Inflammatory macrophage treated with lipopolysaccharide for 1 hour (primary cell): ENCODE measurements at places on chromosomes 16 and 17.

- no peak for DNase-seq
Observed at GRCh38 chr17:73414171-73414955, 102.6 kb upstream of the CDC42EP4 start.

GRCh38 chr16:85612191-85612800, 826 bp upstream of the GSE1 start:
- DNase-seq, result peak; percentile 69

GRCh38 chr17:19760746-19761145, 12.6 kb upstream of the ALDH3A1 start:
- peak; percentile 65 for DNase-seq

- DNase-seq, result no peak
Observed at GRCh38 chr17:59108400-59109102, 1.9 kb upstream of the TRIM37 start.

GRCh38 chr17:59846394-59847165, 46.2 kb downstream of the TUBD1 start:
- DNase-seq, result no peak

- no peak for DNase-seq
Observed at GRCh38 chr16:81448154-81449131, 3.8 kb downstream of the CMIP start.

GRCh38 chr16:49351096-49351487, 22.5 kb upstream of the C16orf78 start:
- DNase-seq, result no peak

GRCh38 chr17:67588326-67588725, 129.4 kb upstream of the NOL11 start:
- DNase-seq, result no peak

DNA sequence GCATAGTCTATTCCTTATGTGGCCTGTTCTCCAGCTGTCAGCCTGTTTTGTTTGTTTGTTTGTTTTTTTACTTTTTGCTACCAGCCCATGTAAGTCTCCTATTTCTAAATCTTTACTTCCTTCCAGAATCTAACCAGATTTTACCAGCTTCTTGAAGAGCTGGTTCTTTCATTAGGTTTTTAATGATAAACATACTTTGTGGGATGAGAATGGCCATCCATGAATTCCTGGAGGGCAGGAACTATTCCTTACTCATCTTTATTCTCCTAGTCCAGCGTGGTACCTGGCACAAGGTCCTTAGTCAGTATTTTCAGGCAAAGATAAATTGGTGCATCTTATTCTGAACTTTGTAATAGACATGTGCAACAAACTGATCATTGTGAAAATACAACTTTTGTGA, 17.3 kb downstream of the RSPRY1 start:
- no peak for DNase-seq

DNA sequence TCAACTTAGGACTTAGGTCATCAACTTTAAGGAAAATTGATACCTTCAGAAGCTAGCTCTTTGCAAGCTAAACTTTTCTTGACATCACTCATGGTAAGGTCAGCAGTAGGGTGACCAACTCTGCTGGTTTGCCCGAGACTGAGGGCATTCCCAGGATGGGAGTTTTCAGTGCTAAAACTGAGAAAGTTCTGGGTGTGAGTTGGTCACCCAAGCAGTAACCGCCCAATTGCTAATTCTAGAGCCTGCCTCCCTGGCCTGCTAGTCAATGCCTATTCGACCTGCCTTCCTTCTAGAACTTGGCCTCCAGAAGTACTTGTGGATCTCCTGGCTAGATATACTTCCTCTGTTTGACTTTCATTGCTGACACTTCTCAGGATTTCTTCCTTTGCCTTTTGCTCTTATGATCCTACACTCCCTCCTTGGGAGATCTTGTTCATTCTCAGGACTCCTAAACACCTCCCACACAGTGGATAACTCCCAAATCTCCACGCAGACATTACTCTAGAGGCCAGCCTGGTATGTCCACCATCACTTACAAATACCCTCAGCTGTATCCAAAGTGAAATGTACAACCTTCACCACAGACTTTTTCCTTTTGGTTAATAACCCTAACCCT, 10.5 kb upstream of the MYO18A start:
- no peak for DNase-seq

GRCh38 chr17:80921741-80922579, 69.7 kb upstream of the CHMP6 start:
- DNase-seq, result no peak

DNA sequence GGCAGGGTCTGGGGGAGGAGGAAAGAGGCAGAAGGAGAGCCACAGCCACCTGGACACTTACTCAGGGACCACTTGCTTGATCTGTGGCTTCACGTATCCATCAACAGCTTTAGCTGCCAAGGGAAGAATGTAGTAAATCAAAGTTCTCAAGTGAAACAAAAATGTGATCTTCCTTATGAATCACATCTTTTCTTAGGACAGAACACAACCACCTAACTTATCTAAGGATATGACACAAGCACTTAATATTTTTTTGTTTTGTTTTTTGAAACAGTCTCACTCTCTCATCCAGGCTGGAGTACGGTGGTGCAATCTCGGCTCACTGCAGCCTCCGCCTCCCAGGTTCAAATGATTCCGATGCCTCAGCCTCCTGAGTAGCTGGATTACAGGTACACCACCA, 8.4 kb upstream of the GHDC start:
- DNase-seq, result no peak

- no peak for DNase-seq
Observed at GRCh38 chr17:19619705-19620325, 28.7 kb upstream of the ALDH3A2 start.

GRCh38 chr16:27695161-27695560, 145.2 kb downstream of the KATNIP start:
- DNase-seq, result no peak

- no peak for DNase-seq
Observed at GRCh38 chr17:16281351-16281750, 64.3 kb downstream of the PIGL start.

GRCh38 chr16:49464877-49465504, 91.4 kb downstream of the C16orf78 start:
- DNase-seq, result no peak

- no peak for DNase-seq
Observed at GRCh38 chr17:17191346-17191792, 14.8 kb downstream of the PLD6 start.

GRCh38 chr16:23406024-23406423, 47.0 kb downstream of the COG7 start:
- no peak for DNase-seq

DNA sequence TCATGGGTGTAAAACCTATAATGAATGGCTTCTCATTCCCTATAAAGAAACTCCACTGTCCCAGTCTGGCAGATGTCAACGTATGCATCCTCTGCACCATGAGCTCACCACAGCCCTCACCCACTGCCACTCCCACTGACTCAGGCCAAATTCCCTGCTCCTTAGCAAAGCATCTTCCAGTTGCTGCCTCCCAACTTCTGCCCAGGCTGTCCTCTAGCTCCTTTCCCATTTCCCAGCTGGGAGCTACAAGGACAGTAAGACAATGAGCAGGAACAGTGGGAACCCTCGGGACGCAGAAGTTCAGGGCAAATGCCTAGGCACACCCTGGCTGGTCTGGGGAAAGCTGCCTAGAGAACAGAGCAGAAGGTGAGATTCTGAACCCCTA, 9.1 kb upstream of the THAP11 start:
- DNase-seq, result peak; percentile 35

GRCh38 chr16:80007231-80007630, 406.7 kb upstream of the MAF start:
- DNase-seq, result no peak

DNA sequence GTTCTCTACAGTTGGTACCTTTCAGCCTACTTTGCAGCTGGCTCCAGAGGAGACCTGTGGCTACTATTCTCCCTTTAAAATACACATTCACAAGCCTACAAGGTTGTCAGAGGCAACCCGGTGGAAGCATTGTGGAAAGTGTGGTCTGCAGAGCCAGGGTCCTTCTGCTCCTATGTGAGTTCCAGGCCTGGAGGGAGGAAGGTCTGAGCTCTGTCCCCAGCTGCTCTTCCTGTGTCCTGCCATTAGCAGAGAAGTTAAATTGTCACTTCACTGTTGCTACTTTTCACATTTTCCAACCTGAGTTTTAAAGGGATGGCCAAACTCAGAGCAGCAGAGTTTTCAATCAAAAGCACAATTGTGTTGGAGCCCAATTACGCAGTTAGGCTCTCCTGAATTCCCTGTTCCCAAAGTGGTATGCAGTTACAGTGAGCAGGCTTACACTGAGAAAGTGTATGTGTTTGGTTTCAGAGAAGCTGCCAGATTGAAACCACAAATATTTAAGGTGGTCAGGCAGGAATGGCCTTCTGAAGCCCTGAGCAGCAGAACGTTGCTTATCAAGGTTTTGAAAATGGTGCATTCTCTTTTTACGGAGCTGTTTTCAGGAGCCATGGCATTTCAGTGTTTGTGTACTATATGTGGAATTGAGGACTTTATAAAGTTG, 25.0 kb downstream of the MAP3K3 start:
- no peak for DNase-seq

- no peak for DNase-seq
Observed at GRCh38 chr17:34820922-34821321, 140.3 kb downstream of the CCT6B start.

GRCh38 chr16:46889942-46890300, 5.8 kb downstream of the GPT2 start:
- DNase-seq, result no peak

- no peak for DNase-seq
Observed at GRCh38 chr16:10938796-10939648, 3.2 kb downstream of the DEXI start.

GRCh38 chr17:40312131-40312731, 3.3 kb downstream of the RARA start:
- DNase-seq, result no peak

- peak; percentile 78 for DNase-seq
Observed at GRCh38 chr17:5078106-5079028, at the start of gene ZFP3. Gene ZFP3 (plus strand): TSS chr17:5078467. CDS start chr17:5091505, 13,038 bp downstream.

DNA sequence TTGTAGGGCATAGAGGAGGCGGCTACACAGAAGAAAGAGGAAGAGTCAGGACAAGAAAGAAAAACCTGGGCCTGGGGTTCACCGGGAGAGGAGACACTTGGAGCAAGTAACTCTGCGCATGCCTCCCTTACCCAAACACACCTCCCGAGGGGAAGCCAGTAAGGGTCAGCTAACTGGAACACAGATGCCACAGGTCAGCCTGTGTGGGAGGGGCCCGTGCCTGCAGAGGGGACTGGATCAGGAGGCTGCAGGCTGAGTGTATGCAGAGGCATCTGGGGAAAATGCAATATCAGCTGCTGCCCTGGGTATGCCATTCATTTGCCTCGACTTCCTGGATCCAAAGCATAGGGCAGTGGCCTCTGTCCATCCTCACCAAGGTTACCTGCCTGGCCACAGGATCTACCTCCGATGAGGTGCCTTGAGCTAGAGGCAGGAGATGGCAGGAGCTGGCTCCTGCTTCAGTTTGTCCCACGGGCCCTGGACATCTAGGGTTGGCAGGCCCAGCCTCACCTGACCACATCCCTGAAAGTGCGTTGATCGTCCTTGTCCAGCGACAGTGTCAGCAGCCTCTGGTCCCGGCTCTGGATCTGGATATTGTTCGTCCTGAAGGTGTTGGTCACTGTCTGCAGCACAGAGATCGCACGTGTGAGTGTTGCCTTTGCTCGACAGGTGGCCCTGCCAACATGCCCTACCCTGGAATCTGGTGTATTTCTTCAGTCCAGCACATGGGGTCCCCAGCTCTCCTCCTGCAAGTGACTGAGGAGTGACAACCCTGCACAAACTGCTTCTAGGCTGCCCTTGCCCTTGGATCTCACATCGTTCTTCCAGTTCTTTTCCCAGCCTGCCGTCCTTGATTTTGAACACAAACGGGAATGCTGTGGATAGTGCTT, 4.6 kb upstream of the MFSD6L start:
- DNase-seq, result no peak

DNA sequence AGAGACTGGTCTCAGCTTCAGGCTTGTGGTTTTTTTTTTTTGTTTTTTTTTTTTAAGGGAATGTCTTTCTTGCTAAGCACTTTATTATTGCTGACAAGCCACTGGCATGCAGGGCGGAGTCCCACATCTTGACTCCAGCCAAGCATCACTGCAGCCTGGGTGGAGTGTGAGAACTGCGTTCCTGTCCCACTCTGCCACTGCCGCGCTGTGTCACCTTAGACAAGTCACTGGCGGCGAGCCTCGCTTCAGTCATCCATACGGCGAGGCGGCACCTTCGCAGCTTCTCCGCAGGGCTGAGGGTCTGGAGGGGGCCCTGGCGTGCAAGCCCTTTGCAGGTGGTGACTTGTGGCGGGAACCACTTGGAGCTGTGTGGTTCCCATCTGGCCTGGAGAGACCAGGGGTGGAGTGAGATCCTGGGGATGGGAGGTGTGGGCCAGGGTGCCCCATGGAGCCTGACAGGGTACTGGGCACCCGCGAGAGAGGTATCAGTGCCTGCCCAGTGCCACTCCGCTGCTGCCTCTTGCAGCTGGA, 99.1 kb upstream of the CIBAR2 start:
- no peak for DNase-seq
